ENCODE measurements at places on chromosomes 4 and X.
A peak's percentile ranks its signal among the peaks of the same experiment; 100 is the strongest.

- DNase-seq, result no peak
Measured at GRCh38 chr4:69764311-69764710, 3.9 kb upstream of the SULT1B1 start.

DNA sequence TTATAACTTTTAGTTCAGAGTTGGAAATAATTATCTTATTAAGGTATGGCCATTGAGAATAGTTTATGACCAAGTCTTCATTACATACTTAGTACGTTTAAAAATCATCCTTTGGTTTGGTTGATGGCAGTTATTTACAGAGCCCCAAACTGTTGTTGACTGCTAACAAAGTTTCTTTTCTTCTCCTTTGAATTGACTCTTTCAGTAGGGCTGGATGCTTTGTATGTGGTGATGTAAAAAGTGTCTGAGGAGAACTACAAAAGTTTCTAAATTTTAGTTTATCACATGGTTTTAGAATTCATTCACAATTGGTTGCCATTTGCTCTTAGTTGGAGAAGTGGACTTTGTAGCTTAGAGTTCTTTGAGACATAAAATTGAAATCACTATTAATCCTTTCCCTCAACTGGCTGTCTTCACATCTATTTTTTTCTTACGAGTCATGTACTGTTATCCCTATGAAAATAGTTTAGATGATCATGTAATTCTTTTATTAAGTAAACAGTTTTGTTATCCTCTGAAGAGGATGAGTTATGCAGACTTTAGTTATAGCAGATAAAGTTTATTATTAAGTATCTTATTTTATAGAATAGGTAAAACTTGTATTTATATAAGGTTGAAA, 14.8 kb downstream of the PTPN13 start:
- no peak for DNase-seq

- DNase-seq, result no peak
Measured at GRCh38 chr4:140315019-140315418, 58.4 kb upstream of the SCOC start.

GRCh38 chr4:69073375-69073774, 22.9 kb upstream of the UGT2B7 start:
- no peak for DNase-seq

DNA sequence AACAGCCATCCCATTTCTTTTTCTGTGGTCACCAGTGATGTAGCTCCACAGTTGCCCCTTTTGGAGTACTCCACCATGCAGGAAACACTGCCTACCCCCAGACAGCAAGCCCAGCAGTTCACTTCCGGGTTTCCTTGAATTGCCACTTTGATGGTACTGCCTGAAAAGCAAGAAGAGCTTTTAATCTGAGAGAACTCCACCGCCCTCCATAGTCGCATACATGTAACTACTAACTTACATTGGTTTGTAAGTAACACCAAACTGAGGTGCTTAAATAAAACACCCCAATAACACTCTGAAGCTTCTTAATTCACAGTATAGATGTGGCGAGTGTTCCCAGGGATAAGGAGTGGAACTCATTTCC, 53.6 kb upstream of the HPSE start:
- no peak for DNase-seq

DNA sequence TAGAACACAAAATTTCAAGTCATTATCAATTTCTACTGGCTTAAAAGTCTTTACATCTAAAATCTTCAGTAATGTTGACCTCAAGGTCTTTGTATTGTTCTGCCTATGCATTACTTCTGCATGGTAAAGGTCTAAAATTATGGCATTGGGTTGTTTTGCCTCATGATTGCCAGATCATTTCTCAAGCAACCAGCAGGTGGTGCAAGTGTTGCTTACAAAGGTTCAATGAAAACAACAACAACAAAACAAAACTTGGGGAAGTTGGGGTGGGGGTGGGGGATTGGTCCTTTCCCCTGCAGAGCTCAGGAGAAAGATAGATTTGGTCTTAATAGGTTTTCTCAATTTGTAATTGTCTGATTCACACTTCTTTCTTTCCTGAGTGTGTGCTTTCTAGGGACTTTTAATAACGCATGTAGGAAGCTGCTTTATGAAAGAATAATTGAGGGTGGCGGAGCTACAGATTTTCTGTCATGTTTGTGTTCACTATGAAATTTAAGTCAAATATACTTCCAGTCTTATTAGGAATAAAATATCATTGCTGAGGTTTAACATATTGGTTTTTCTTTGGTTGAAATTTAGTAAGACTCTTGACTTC, 145.1 kb downstream of the COL4A5 start:
- no peak for DNase-seq

DNA sequence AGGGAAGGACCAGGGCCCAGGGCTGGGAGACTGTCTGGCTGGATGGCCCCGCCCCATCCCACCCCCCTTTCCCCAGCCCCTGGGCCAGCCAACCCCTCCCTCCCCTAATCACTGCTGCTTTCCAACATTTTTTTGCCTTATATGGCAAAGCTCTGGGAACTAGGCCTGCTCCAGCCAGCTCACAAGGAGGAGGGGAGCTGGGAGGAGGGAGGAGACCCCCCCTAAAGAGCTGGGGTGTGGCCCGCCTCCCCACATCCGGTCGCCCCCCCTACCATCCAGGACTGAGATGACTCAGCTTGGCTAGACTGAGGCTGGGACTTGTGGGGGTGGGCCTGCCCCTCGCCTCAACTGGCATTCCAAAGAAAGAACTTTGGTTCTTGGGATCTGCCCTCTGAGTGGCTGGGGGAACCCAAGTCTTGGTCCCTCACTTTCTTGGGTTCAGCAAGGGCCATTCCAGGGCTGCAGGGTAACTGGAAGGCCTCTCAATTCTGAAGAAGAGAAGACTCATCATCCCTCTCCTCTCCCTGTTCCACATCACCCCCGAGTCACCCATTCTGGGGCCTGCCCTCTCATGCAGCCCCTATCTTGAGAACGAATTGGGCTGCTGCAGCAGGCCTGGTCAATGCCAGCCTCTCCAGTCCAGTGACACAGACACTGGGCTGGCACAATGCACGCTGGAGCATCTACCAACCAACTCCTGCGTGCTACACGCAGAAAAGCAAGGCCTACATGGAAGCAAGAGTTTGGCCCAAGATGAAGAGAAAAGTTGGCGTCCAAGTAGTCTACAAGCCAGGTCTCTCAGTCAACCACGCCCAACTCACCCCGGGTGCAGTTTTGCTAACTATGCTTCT, 4.8 kb downstream of the FLNA start:
- DNase-seq, result peak; percentile 90

- DNase-seq, result no peak
Measured at GRCh38 chr4:101217353-101218031, 129.8 kb downstream of the PPP3CA start.

DNA sequence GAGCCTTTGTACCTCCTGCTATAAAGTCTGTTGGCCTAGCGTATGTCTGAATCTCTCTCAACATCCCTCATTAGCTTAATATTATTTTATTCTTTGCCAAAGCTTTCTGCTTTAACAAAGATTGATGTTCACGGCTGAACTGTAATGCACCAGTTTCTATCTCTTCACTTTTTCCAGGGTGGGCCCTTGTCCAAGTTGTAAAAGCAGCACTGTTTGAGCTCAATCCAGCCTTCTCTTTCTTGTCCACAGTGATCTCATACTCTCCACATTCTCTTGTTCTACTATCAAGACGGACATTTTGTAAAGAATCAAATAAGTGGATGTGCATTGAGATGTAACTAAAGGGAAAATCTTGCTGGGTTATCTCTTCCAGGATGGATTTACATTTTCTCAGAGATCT, 34.4 kb upstream of the RTL3 start:
- no peak for DNase-seq

Data from SW 1271 (cell line).